ENCODE measurements at places on chromosomes 6 and 20.
A peak's percentile ranks its signal among the peaks of the same experiment; 100 is the strongest.

DNA sequence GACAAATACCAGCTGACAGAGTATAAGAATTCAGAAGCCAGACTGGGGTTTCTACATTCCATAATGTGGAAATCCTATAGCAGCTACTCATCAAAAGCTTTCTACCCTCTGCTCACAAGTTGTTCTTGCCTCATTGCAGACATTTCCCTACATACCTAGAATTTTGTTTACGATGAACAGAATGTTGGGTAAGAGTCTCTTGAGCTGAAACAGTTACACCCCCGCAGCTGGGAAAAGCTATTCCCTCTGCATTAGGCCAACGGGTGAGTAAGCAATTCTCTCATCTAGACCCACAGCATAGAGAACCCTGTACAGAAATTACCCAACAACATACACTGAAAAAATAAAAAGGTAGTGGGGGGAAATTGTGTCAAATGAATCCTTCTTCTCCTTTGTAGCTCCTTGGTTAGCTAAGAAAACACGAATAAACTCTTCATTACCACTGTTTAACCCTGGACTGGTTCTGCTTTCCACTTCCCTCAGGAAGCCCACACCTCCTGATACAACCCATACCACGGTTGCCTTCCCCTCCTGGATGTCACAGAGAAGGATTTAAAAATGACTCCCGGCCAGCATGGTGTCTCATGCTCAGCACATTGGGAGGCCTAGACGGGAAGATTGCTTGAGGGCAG is 215.0 kb upstream of the SHLD1 start:
- DNase-seq, result peak; percentile 97

DNA sequence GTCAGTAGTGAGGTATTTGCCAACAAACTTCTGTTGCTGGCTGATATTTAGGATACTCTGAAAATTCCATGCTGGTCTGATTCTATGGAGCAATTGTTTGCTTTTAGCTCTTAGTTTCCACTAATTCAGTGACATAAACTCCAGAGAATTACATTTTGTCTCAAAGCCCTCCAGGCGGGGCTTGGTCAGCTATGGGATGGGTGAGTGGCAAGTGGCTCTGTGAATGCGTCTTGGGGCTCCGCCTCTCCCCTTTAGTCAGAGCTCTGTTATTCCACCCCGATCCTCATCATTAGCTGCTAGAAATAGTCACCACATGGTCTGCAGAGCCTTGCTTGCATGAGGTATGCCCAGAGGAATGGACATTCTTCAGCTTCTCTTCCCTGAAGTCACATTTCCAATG is 540.6 kb downstream of the QKI start:
- DNase-seq, result peak; percentile 43

DNA sequence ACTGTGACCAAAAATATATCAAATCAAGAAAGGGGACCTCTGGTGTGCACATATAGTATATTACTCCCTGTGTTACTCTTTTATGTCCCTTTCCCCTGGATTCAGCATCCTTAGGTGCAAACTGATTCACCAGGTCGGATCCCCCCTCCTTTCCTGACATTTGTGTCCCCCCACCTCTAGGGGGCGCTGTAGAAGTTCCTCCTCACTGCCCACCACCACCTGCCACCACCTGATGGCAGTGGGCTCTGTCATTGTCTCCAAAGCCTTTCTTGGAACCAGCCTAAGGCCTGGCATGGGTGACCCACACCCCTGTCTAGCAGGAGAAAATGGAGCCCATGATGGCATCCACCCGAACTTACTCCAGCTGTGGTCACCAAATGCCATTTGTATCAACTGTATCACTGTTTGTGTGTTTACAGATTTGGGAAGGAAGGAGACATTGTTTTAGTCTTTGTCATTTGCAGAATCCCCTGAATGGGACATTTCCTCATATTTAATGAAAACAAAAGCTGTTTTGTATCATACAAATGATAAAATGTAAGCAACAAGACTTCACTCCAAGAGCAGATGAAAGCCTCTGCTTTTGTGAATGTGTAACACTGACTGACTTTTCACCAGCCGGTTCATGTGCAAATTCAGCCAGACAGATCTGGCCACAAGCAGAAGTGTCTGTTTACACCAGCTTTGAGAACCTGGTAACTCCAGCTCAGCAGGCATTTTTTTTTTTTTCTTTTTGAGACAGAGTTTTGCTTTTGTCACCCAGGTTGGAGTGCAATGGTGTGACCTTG is 66.2 kb downstream of the ARMC2 start:
- peak; percentile 10 for DNase-seq

- no peak for DNase-seq
Measured at GRCh38 chr6:133052465-133052864, 188.7 kb upstream of the EYA4 start.

DNA sequence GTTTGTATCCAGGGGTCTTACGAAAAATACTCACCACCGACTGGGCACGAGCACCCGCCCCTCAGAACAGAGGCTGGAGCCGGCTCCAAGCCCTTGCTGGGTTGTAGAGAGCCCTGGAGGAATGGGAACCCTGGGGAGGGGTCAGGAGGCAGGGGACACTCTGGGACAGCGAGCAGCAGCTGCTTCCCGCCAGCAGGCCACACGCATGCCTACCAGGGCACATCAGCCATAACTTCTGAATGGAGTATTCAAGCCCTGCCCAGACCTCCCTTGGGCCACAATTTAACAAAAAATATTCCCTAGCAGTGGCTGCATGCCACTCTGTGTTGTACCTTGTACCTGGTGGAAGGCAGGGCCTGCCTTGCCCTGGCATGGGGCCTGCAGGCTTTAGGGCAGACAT is 31.6 kb upstream of the CD93 start:
- DNase-seq, result no peak

DNA sequence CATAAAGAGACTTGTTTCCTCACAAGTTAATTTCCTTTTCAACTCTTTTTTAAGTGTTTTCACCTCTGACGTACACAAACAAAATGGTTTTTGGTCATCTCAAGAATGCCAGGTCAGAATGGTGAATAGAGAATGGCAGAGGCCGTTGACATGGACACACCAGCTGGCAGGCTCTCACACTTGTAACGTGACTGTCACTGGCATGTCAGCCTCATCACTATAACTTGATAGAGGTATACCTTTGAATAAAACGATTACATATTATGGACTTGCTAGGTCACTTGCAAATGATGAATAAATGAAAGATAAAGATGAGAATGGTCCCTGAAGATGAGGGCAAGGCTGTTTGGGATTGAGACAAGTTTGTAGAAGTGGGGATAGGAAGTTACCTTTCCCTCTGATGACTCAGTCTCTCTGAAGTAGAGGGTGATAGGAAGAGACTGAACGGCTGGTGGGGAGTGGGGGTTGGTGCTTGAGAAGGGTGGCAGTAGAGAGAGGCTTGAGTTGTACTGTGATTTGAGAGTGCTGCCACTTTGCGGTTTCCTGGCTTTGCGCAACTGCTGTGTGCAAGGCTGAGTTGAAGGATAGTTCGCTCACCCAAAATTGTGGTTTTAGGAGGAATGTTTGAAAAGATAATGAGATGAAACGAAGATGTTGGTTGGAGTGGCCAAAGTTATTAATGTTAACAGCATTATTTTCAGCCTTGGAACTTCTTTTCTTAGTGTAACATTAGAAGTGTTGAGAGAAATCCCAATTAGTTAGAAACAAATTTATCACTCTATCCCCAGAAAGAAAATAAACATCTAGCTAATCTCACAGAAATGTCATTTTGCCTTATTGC is 30.3 kb downstream of the TBPL1 start:
- no peak for DNase-seq

DNA sequence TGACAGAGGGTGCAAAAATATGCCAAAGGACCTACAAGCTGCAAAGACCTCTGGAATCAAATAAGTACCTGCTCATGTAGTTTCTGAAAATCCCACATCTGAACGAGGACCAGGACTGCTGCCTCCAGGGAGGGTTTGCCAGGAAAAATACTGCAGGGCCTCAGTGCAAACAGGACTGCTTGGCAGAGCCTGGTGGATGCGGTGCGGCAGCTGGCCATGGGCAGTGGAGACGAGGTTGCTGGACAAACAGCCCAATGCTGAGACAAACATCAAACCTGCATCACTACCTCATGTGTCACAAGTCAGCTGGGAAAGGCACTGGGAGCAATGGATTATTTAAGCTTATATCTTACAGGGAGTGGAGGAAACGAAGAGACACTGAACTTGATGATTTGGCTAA is 238.8 kb downstream of the PAX1 start:
- no peak for DNase-seq

- no peak for DNase-seq
Measured at GRCh38 chr6:20001286-20001685, 164.1 kb downstream of the ID4 start.

GRCh38 chr6:56940463-56940862 is 14.4 kb upstream of the BEND6 start:
- no peak for DNase-seq

DNA sequence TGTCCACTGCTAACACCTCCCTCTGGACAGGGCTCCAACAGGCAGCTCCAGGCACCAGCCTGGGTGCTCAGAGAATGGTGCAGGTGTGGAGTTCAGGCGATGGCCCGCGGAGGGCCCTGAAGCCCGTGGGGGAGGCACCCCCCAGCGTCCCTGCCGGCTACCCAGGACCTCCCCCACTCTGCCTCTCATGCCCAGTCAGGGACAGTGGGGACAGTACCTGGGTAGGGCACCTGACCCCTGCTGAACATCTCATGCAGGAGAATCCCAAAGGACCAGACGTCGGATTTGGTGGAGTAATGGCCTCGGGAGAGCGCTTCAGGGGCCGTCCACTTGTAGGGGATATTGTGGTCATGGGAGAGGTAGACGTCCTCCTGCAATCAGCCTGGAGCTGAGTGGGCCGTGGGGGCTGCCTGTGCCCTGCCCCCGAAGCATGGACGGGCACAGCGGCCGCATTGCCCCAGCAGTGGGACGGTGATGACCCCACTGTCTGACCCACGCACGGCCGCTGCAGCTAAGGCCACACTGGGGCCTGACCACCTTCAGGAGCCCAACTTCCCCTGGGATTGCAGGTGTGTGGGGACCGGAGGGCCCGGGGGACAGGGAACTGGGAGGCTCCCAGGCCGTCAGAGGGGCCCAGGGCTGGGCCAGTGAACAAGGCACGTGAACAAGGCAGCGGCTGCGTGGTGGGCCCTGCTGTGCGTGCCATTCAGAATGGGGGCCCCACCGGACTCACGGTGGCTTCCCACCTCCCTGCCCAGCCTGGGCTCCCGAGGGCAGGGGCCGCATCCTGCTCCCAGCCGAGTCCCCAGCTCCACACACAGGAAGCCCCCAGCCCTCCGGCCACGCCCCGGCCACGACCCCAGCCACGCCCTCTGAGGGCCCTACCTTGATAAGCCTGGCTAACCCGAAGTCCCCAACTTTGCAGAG is 7.1 kb downstream of the PTK6 start:
- no peak for DNase-seq

- peak; percentile 55 for DNase-seq
Measured at GRCh38 chr6:148818939-148819575, 72.2 kb downstream of the UST start.

GRCh38 chr6:140049251-140049650 is 674.8 kb upstream of the CITED2 start:
- no peak for DNase-seq

DNA sequence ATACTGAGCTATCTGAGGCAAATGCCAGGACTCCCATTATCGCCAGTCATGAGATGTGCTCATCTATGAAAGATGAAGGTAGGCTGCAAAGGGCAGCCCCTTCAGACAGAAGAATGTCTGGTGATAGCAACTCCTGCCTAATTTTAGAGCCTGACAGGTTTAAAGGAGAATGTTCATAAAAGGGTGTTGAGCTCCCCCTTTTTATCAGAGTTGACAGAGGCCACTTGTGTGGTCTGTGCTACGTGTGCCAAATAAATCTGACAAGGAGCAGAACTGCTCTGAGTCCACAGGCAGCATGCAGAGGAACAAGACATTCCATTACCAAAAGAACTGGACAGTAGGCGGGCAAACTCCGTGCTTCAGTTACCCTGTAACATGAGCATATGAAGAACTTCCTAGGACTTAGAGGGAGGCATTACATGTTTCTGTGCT is 101.8 kb downstream of the PREP start:
- DNase-seq, result no peak

DNA sequence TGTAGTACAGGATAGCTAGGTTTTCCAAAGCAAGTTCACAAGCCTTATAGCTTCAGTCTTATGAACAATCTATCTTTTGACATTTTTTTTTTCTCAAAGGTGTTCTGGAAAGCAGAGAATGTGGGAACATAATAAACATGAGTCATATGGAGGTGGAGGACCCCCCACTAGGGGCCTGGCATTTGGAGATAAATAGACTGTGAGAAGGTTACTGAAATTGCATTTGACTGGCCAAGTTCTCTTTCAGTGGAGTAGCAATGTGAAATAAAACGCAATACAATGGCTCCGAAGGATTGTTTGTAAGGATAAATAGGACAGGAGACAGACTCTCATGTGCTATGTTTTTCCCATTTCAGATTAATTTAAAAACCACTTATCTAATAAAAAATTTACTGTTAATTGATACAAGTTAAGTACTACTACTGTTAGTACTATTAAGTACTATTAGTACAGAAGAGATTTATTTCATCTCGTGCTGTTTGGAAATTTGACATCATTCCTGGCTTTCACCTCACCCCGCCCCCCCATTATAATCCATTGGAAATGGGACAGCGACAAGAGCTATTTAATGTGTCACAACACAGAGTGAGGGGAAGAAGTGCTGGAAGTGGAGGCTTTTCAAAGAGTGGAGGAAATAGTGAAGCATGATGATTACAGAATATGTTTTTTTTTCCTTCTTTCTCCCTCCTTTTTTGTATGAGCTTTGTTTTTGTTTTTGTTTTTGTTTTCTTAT is 122.6 kb upstream of the ID4 start:
- no peak for DNase-seq

DNA sequence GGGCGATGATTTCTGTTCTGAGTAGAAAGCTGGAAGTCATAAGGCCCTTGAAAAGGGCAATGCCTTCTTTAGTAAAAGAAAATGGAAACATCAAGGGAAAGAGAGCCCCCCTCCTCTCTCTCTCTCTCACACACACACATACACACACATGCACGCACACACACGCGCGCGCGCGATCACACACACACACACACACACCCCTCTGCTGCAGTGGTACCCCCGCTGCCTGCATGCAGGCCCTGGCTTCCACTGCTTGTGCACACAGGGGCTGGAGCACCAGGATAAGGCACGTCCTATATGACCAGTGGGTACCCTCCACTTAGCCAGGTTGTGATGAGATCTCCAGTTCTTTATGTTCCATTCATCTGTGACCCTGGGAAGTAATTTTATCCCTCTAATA is 300.9 kb downstream of the SLC35F1 start:
- no peak for DNase-seq
